SK-N-SH treated with all-trans-retinoic acid at 6 μM for 48 hours (cell line): ENCODE measurements at places on chromosomes 12 and 14.

DNA sequence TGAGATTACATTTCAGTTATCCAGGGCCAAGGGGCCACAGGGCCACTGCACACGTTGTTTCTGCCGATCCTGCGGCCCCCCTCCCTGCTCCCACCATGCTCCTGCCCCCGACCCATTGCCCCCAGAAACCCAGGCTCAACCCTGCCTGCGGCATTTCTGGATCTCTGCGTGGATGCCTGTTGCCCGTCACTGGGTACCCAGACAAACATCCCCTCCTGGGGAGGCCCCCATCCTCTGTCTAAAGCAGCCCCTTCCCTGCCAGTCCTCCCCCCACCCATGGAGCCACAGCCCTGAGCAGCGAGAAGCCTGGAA, 326.4 kb upstream of the SFSWAP start:
- no peak for ATAC-seq

- no peak for ATAC-seq
Observed at GRCh38 chr14:60657456-60658210, 8.4 kb upstream of the SIX1 start.

- peak; percentile 25; the same call in 1 of the 3 replicates for ATAC-seq
Observed at GRCh38 chr12:28583701-28584261, 393.5 kb downstream of the CCDC91 start.

- no peak for ATAC-seq
Observed at GRCh38 chr12:11891346-11891745, 179.4 kb upstream of the BCL2L14 start.

DNA sequence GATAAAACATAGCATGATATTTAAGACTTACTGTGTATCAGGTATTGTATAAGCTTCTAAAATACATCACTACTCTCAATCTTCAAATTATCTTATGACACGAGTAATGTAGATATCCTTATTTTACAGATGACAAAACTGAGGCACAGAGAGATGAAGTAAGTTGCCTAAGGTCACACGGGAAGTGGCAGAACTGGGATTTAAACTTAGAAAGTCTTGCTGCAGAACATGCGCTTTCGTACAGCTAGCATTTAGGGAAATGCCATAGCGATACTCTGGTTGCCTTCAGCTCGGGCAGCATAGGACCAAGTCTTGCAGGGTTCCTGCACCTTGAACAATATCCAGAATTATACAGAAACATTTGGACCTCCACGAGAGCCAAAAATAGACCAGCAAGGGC, 162.4 kb downstream of the BRMS1L start:
- no peak for ATAC-seq

- ATAC-seq: no peak
Observed at GRCh38 chr12:52539083-52539820, 13.7 kb downstream of the KRT71 start.

GRCh38 chr14:40870252-40870651, 736.4 kb upstream of the LRFN5 start:
- no peak for ATAC-seq

GRCh38 chr14:90523544-90523943, 126.7 kb downstream of the CALM1 start:
- peak; percentile 57 for ATAC-seq

DNA sequence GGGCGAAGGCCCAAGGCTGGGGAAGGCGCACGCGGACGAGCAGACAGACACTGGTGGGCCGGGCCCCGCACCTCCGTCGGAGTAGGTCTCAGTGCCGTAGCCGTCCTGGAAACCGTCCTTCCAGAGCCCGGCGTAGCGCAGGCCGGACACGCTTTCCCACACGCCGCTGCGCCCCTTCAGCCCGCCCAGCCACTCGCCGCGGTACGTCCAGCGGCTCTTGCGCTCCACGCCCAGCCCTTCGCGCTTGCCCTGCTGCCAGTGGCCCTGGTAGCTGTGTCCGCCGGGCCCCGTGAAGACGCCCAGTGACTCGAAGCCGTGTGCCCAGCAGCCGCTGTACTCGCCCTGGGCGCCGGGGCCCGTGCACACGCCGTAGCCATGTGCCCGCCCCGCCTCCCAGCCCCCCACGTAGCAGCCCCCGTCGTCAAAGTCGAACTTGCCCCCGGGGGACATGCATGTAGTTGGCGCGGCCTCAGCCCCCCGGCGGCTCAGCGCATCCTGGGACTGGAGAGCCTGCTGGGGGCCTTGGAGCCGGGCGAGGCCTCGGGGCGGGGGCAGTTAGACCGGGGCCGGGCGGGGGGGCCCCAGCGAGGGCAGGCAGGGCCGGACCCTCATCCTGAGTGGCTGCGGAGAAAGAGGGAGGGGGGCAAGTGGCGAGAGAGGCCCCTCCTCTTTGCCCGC, 1.4 kb downstream of the JPH4 start:
- ATAC-seq: peak; percentile 53

- peak; percentile 60; the same call in 2 of the 3 replicates for ATAC-seq
Observed at GRCh38 chr12:64077922-64078321, 144.2 kb downstream of the KICS2 start.

- ATAC-seq: no peak
Observed at GRCh38 chr12:4292341-4293073, 18.9 kb downstream of the CCND2 start.

GRCh38 chr14:103078420-103078749, 5.6 kb upstream of the LBHD2 start:
- peak; percentile 63 for ATAC-seq

DNA sequence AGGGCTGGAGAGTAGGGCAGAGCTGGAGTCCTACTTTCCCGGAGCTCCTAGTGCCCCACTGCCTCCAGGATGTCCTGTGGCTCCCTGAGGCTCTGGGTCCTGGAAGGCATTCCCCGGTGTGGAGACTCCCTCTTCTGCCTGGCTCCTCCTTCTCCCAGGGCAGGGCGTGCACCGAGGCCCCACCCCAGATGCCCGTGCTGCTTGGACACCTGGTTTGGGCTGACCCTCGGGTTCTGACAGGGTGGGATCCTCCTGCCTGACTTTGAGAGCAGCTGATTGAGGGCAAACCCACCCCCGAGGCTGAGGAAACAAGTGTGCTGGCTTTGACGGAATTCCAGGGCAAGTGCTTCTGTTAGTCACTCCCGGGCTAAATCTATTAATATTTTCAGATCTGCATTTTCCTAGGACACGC, 15.4 kb downstream of the TEAD4 start:
- ATAC-seq: peak; percentile 66

GRCh38 chr12:83389237-83389996, 702.7 kb downstream of the TMTC2 start:
- ATAC-seq: peak; percentile 49

- ATAC-seq: no peak
Observed at GRCh38 chr12:52338241-52338960, 17.2 kb upstream of the KRT83 start.

DNA sequence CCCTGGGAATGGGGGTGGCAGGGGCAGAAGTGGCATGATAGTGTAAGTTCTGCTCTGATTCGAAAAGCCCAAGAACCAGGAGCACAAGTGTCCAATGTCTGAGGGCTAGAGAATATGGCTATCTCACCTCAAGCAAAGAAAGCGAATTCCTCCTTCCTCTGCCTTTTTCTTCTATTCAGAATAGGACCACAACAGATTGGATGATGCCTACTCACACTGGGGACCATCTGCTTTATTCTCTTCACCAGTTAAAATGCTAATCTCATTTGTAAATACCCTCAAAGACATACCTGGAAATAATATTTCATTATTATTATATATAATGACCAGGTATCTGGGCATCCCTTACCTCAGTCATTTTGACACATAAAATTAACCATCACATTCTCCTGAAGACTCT, 808.7 kb downstream of the NRXN3 start:
- ATAC-seq: no peak

- no peak for ATAC-seq
Observed at GRCh38 chr12:13959131-13959723, 22.2 kb downstream of the GRIN2B start.

GRCh38 chr12:53953831-53954693, 641 bp upstream of the HOXC12 start:
- ATAC-seq: no peak

- ATAC-seq: no peak
Observed at GRCh38 chr14:44107156-44107555, 399.9 kb downstream of the FSCB start.

DNA sequence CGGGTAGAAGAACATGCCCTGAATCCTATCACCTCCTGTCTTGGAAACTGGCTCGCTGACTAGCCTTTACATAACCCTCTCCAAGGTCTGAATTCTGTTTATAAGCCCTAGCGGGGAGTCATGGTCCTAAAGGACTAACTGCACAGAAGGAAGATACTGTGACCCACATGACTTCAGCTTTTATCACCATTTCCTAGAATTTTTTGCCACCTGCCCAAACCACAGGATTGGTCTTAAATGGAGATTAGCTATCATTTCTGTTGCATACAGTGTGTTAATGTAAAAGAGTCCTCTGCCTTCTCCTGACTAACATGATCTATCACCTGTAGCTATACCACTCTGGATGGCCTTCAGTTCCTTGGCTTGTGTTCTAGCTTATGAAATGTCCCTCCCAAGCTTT, 319.2 kb downstream of the DUSP6 start:
- ATAC-seq: no peak

GRCh38 chr12:46386877-46387629, 14.5 kb upstream of the SLC38A2 start:
- ATAC-seq: no peak

- ATAC-seq: no peak
Observed at GRCh38 chr14:97626088-97626487, 828.9 kb downstream of the VRK1 start.

DNA sequence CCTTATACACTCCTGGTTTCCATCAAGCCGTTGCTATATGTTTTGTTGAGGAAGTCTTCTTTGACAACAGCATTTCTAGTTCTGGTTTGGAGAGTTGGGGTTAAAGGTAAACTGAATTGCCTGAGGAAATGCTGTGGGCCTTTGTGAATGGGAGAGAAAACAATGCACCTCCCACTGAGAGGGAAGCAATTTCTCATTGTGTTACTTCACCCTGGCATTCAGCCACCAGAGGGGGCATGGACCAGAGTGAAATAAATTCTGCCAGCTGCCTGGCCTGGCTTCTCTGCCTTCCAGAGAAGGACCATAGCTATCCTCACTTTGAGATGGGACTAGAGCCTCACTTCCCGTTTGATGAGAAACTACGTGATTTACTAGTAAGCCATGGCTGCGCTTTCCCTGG, 475.3 kb downstream of the EGLN3 start:
- peak; percentile 83 for ATAC-seq

DNA sequence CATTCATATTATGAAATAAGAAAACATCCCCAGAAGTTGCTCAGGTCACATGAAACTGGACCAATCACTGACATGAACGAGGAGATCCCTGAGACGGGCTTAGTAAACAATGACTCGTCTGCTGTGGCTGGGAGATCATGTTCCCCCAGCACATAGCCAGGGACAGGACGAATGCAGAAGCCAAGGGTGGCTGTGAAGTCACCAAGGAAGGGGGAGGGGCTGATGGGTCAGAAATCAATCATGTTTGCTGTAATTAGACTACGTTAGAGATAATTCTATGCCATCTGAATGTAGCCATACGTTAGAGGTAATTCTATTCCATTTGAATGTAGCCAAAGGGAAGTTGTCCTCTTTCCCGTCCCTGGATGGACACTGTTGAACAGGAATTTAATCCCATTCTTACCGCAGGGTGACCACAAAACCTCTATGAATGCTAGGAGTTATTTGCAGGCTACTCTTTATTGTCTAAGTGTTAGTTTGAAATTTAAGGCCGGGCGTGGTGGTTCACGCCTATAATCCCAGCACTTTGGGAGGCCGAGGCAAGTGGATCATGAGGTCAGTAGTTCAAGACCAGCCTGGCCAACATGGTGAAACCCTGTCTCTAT, 332.9 kb downstream of the TMEM132D start:
- ATAC-seq: no peak

DNA sequence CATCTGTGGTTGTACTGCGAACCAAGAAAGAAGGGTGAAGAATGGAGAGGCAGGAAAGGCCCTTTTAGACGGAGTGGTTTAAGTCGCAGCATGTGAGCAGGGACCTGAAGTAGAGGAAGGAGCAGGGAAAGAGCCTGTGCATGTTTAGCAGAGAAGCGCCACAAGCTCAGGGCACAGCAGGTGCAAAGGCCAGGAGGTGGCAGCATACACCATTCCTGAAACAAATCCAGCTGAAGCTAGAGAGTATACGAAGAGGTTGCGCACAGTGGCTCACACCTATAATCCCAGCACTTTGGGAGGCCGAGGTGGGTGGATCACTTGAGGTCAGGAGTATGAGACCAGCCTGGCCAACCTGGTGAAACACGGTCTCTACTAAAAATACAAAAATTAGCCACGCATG, 49.9 kb downstream of the HELB start:
- peak; percentile 73 for ATAC-seq

DNA sequence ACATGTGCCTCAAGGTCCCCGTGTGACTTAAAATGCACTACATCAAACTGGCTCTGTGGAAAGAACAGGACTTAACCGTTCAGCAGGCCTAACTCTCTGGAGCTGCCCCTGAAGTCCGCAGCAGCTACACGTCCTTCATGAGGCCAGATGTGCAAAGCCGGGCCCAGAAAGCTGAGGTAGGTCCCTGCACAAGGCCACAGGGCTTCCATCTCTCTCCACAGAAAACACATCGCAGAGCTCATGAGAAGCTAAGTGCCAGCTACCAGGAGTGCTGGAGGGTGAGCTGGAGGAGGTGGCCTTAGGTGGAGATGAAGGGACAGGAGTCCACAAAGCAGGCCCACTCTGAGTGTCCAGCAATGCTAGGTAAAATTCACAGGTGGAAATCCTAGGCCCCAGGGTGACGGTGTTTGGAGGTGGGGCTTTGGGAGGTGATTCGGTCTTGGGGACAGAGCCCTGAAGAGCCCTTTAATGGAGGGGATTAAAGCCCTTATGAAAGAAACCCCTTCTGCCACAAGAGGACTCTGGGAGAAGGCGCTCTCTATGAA, 52.4 kb downstream of the VCPKMT start:
- ATAC-seq: no peak

DNA sequence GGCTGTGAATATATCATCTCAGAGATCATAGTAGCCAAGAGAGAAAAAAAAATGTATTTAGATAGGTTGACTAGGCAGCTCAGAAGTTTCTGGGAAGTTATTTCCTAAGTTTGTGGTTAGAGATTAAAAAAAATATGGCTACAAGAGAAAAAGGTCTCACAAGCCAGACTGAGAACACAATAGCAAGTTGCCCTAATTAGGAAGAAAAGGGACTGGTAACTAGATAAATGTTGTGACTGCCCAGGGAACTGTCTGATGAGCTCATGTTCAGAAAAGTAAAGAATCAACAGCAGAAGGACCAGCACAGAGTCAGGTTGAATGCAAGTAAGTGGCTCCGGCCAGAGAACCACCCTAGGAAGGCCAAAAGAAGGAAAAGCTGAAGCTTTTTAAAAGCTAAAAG, 256.6 kb downstream of the PRKD1 start:
- ATAC-seq: no peak
